Cortex of kidney (tissue), 1 donor: ENCODE measurements at places on chromosomes 5 and 9.

DNA sequence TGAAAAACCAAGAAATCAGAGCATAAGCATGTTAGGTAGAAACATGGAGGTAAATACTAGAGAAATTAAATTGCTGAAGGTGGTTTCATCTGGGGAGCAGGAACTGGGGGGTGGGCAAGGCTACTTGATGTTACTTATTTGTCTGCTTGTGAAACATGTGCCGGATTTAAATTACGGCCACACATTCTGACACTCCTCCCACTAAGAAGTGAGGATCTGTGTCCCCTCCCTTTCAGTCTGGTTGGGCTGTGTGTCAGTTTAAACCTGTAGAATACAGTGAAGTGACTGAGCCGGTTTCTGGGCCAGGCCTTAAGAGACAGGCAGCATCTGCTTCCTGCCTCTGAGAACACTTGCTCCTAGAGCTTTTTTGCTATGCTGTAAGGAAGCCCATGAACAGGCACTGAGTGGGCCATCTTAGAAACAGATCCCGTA lies 2.3 kb upstream of the IARS1 start:
- no peak for DNase-seq

GRCh38 chr5:18533137-18533536 lies 898.9 kb downstream of the TAF11L14 start:
- no peak for DNase-seq

GRCh38 chr5:36882250-36882649 lies 5.7 kb downstream of the NIPBL start:
- no peak for DNase-seq

GRCh38 chr9:133610845-133611244 lies 1.7 kb upstream of the FAM163B start:
- DNase-seq: no peak

- no peak for DNase-seq
Measured at GRCh38 chr5:31911291-31912265, 262.5 kb downstream of the GOLPH3 start.

DNA sequence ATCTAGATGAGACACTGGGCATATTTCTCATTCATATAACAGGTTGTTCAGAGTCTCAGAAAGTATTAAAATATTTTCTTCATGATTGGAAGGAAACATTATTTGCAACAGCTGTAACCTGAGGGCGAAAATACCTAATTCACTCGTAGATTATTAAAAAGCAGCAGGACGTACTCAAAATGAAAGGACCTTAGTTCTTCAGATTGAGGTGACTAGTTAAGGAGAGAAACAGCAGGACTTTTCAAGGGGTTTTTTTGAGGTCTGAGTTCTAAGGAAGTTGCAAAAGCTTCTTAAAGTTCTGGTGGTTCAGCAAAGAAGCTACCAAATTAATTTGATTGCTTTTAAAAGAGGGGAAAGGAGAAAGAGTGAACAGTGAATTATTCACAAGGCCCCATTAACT lies 174.9 kb downstream of the TMEM161B start:
- DNase-seq: no peak

GRCh38 chr5:115735108-115735998 lies 81.1 kb downstream of the CDO1 start:
- DNase-seq: no peak

- DNase-seq: no peak
Measured at GRCh38 chr5:109580225-109580624, 109.5 kb upstream of the MAN2A1 start.

DNA sequence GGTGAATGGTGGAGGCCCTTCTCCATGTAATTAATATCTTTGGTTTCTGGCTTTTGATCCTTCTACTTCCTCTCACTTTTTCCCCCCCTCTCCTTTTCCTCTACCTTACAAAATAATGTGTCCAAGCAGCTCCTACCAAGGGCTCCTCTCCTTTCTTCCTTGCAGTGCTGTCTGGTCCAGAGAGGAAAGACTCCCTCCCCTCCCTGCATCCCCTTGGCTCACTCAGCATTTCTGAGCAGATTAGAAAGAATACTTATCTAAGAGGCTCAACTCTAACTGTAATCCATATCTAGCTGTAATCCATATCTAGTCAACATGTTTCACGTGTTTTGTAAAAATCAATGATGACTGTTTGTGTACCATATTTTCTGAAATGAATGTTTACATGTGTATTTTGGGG lies 97.4 kb downstream of the GAPVD1 start:
- DNase-seq: no peak

- DNase-seq: no peak
Measured at GRCh38 chr5:138911441-138911840, 36.3 kb upstream of the LRRTM2 start.

GRCh38 chr9:21027295-21027694 lies 4.1 kb downstream of the HACD4 start:
- DNase-seq: no peak

DNA sequence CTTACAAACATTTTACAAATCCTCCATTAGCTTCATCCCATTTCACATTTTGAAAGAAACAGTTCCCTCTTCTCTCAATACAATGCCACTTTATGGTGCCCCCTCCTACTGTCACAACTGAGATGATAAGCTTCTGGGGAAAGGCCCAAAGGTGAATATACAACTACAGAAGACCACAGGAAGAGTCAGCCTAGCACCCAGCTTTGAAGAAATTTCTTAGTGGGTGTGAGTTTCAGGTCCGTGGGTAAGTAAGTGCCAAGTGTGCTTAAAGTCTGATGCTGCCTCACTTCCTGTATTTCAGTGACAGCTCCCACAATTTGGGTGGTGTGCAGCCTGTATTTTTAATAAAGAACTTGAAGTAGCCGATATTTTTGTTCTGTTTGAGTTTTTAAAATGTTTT lies 68.1 kb downstream of the ARHGEF28 start:
- DNase-seq: no peak

DNA sequence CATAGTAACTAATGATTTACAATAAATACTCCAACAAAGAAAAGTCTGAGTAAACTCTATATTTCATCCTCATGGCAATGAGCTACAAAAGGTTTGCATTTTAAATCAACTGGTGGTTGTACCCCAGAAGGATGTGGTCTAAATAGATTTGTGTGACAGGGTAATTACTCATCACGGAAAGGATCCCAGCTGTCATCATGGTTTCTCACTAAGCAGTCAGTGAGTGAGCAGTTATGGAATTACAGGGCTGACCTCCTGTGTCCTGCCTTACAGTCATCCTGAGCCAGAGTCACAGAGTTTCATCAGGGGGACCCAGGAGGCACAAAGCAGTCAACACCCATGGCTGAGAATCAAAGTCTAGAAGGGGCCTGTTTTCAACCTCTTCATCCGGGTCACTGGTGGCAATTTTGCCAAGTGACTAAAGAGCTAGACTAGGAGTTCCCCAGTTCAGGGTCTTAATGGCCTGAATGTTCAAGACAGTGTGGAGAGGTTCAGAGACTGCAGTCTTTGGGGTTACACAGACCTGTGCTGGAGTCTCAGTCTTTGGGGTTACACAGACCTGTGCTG lies 210.7 kb upstream of the SLC24A2 start:
- DNase-seq: no peak

- DNase-seq: no peak
Measured at GRCh38 chr5:122485226-122485625, 173.2 kb downstream of the SNCAIP start.

DNA sequence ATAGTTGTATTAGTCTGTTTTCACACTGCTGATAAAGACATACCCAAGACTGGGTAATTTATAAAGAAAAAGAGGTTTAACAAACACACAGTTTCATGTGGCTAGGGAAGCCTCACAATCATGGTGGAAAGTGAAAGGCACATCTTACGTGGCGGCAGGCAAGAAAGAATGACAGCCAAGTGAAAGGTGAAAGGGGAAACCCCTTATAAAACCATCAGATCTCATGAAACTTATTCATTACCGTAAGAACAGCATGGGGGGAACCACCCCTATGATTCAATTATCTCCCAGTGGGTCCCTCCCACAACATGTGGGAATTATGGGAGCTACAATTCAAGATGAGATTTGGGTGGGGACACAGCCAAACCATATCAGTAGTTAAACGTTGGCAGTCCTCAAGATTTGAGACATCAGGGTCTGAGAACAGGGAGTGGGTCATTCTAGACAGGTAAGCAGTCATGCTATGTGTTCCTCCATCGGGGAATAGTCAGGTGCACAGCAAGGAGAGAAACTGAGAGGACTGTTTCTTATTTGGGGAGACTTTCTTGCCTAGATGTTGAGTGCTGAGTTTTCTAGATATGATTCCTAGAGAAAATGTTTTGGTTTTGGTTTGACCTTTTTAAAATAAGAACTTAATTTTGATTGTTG lies 45.8 kb upstream of the ENTREP1 start:
- no peak for DNase-seq

DNA sequence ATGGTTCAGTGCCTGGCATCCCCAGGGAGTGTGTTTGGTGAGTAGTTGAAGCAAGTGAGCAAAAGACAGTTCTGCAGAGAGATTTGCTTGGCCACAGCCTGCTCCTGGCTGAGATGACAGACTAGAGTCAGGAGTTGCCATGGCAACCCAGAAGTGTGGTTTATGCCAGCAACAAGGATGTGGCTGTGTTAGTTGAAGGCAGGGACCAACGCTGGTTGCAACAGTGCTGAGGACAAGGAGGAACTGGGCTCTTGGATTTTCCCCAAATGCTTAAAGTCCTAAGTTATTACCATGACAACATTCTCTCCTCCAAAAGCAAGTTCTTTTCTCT lies 2.7 kb downstream of the NXNL2 start:
- DNase-seq: no peak

DNA sequence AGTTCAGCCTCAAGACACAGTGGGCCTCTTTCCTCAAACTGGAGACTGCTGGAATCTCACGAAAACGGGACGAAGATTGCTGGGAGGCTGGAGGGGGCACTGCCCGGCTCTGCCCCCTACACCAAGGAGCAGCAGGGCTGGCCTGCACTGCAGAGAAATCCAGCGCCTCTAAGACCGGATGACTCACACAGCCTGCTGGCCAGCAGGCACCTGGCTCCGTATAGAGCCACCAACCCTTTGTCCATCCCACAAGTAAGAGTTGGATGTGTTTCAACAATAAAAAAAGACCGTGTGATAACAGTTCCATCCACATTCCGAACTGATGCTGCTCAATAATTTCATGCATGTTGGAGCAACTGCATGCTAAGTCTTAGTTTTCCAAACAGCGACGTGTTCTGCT lies 11.5 kb downstream of the CCDC127 start:
- DNase-seq: no peak

DNA sequence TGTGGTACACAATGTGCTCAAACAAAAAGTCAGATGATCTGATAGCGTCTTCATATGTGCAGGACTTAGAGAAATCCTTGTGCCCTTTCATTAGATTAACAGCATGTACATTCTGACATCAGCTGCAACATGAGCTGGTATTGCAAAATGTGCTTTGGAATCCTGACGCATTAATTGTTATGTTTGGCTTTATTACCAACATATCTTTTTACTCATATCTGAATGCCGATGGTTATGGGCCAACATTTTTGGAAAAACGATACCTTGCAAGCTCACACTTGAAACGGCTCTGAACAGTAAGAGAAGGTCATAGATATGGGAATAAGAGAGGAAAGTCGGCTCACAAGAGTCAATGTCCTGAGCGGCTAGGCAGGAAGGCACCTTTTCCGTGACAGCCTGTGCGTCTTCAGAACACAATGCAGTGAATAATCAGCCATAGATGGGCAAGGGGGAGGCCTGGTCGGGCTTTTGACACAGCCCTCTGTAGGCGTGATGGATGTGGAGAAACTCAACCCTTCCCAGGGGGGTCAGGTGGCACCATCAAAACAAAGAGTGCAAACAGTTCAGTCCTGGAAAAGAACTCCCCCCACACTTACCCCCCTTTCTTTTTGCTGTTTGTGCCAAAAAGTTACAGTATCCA lies 36.4 kb upstream of the GAS1 start:
- DNase-seq: no peak

- DNase-seq: no peak
Measured at GRCh38 chr9:13807118-13807517, 506.8 kb downstream of the NFIB start.
